ENCODE measurements at places on chromosomes 4 and X.

DNA sequence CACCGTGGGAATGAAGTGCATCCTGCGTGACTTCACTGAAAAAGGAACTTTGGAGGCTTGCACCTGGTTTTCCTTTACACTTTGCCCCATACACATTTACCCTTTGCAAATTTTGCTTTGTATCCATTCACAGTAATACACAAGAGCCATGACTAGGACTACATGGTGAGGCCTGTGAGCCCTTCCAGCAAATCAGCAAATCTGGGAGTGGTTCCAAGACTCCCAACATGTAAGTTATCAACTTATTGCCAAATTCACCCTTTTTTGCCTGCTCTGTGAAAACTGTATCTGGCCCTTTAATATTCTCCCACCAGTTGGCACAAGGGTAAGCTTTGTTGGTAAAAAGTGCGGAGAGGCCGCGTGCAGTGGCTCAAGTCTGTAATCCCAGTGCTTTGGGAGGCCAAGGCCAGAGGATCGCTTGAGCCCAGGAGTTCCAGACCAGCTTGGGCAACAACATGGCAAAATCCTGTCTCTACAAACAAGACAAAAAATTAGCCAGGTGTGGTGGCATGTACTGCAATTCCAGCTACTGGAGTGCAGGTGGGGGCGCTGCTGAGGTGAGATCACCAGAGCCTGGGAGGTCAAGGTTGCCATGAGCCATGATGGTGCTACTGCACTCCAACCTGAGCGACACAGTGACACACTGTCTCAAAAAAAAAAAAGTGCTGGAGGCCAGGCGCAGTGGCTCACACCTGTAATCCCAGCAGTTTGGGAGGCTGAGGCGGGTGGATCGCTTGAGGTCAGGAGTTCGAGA is 5.0 kb downstream of the PRMT9 start:
- DNase-seq = no peak

GRCh38 chrX:140697618-140698017 is 11.9 kb upstream of the LINC00632 start:
- DNase-seq = no peak

GRCh38 chr4:185534511-185534865 is 819 bp downstream of the PDLIM3 start:
- DNase-seq = no peak

GRCh38 chrX:40260146-40260747 is 162.5 kb upstream of the BCOR start:
- DNase-seq = no peak

- DNase-seq = no peak
Observed at GRCh38 chr4:79625361-79625760, 217.3 kb upstream of the GK2 start.

DNA sequence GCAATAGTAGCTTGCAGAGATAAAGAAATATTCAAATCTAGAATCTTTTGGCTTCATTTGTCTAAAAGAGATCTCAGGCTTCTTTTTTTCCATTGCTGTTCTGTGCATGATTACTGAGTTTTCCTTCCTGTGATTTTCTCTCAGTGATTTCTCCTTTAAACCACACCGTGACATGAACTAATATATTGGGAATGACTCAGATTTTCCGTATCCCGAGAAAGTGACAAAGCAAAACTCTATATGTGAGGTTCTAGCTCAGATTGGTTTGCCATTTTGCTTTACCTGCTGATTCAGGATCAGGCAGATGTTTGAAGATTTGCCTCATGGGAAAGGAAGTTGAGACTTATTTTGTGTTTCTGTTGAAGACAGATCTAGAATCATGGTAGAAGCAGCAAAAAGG is 59.4 kb downstream of the MTHFD2L start:
- no peak for DNase-seq

DNA sequence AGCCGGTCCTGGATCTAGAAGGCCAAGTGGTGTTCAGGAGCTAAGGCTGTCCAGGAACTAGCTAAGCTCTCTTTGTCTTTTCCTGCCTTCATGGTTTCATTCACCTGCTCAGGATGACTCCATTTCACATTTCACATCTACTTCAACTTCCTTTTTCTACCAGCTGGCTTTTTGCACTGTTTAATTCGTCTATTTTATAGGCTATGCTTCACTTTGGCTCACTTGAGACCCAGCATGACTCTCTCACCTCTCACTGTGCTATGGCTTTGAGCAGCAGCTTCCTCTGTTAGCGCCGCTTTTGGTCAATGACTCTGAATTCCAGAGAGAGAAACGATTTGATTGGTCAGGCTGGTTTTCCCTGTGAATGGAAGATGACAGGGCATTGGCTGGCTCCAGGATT is 213.5 kb upstream of the CLNK start:
- DNase-seq = no peak

GRCh38 chr4:1375761-1376322 is 28.8 kb downstream of the UVSSA start:
- no peak for DNase-seq

DNA sequence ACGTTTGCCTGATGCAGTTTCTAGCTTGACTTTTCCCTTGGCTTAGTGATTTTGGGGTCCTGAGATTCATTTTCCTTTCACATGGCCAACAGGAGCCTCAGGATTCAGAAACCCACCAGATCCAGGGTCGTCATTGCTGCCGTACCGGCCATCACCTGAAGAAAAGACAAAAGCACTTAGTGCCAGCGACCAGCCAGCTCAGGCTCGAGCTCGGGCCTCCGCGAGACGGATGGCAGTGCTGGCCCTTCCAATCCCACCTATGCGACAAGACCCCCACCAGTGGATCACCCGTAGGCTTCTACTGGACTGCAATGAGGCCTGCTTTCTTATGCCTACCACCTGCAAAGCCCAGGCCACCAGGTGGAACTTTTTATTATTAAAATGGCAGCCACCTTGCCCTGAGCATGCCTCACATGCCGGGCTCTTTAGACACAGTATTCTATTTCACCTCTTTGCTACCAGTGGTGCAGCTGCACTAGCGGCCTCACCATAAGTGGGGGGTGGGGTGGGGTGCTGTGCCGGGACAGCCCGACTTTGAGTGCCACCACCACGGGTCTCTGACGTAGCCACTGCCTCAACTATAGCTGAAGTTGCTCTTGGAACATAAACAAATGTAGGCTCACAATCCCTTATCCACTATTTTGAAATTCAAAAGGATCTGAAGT is 84.3 kb downstream of the MTMR1 start:
- no peak for DNase-seq

DNA sequence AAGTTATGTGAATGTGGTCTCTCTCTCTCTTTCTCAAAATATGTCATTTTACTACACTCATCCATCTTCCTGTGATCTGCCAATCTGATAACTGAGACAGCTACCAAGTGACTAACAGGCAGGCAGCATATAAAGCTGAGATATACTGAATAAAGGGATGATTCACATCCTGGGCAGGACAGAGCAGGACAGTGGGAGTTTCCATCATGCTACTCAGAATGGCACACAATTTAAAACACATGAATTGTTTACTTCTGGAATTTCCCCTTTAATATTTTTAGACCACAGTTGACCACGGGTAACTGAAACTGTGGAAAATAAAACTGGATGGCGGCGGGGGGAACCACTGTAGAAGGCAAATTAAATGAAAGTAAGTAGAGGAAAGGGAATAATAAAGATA is 58.6 kb upstream of the DCTD start:
- no peak for DNase-seq

DNA sequence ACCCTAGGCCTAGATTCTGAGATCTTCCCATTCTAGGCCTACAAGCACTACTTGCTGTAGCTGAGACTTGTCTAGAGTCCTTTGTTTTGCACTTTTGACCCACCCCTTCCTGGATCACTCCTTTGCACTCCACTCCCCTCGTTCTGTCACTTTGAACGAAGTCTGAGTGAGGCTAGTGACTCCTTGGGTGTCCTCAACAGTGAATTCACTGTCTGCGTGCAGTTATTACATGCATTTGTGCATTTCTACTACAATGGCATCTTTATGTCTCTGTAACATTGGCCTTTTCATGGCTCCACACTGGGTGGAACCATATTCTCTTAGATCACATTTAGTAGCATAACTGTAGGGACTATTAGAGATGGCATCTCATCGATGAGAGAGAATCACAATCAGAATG is 50.5 kb downstream of the OCRL start:
- no peak for DNase-seq

DNA sequence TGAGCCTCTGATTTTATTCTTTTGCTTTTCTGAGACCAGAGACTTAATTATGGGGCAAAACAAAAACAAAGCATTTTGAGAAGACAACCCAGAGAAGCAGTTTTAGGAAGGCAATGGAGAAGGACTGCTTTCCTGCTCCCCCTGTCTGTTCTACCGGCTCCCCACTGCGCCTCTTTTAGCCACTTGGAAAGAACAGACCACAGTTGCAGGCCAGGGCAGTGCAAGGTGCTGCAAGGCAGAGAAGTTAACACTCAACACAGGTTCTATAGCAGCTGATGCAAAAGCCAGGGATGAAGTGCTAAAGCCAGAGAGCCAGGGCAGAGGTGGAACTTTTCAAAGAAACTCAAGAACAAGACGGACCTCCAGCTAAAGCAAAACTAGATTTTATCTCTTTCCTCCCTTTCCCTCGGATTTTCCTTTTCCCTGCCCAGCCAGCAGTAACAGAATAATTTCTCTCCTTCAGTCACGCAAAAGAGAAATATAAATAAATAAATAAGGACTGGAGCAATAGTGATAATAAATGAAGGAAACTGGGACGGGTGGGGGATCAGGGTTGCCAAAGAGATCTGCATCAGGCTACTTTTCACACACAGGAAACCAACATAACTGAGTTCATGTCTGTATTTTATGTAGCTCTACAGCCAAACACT is 10.4 kb downstream of the SH3RF1 start:
- no peak for DNase-seq

- DNase-seq = no peak
Observed at GRCh38 chr4:70678383-70678999, 9.8 kb upstream of the UTP3 start.

- DNase-seq = no peak
Observed at GRCh38 chrX:47618923-47619485, 653 bp downstream of the SYN1 start.

DNA sequence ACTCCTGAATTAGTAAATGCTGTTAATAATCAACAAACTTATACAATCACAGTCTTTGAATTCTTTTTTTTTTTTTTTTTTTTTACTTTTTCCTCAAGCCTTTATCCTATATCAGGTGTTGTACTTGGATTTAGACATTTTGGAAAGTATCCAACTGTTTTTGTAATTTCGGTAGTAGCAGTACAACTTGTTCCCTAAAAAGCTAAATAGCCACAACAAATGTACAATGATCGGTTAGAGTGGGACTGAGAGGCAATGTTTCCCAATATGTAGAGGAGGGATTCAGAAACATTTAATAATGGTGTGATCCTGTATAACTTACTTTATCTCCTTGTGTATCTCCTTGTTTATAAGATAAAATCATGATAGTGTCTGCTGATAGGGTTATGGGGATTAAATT is 343.1 kb downstream of the GRID2 start:
- no peak for DNase-seq

GRCh38 chr4:23839279-23839678 is 50.6 kb downstream of the PPARGC1A start:
- DNase-seq = no peak

DNA sequence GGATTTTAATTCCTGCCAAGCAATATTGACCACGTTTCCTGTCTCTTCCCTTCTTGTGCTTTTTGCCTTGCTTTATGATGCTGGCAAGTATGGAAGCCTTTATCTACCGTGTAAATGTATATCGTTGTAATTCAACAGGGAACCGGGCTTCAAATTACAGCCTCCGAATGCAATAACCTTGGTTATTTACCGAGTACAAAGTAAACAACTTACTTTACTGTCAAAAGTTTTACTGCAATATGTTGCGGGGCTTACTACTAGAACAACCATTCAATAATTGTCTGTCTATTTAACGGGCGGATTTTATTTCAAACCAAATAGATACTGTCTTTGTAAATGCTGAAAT is 73.1 kb downstream of the PALLD start:
- no peak for DNase-seq

GRCh38 chr4:40233227-40233626 is 36.4 kb downstream of the RHOH start:
- DNase-seq = no peak

- no peak for DNase-seq
Observed at GRCh38 chr4:82140422-82140821, 233.4 kb downstream of the HNRNPD start.

DNA sequence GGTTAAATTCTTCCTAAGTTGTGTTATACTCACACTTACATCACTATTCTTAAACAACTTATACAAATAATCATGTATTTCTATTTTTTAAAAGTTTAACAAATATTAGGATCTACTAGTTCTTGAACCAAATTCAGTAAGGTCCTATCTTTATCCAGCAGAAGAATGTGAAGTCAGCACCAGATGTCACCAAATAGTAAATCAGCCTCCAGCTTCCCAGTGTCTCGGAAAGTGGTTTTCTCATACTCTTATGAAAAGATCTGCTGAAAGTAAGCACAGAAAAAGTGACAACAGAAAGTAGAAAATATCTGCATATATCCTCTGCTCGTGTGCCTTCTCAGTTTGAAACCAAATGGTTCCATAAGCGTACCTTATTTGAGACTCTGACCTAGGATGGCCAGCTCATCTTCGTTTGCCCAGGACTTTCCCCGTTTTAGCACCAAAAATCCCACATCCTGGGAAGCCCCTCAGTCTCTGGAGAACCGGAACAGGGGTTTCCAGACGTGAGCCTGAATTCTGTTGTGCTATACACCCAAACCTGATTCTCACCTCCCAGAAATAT is 98.0 kb upstream of the DCLK2 start:
- DNase-seq = no peak

DNA sequence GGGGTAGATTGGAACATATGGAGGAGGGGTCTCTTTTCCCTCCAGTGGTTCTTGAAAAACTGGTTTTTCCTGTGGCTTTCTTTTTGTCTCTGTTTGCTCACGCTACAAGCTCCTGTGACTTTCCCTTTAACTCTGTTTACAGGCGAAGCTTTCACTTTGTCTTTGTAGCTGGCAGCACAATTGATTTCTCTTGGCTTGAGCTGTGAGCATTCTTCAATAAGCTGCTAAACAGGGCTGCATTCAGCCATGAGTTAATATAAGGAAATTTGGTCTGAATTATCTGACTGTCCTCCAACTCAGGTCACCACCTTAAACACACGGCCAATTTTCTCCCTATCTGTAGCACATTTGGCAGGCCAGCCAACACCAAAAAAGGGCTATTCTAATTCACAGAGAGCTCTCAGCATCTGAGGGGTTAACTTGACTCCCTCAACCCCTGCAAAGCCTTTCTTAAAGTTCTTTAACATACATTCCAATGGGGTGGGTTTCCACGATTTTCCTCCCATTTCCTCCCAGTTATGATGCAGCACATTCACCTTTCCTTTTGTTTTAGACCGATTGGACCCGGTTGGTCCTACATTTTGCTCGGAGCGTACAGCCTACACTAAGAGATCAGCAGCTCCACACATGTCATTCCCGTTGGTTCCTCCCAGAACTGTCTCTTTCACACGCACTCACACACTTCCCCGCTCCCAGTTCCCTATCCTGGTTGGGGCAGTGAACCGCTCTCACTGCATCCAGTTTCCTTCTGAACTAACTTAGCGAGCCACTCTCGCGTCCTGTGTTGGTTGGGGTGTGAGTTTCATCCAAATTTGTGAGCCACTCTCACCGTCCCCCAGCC is 45.4 kb downstream of the UGT2A3 start:
- DNase-seq = no peak

DNA sequence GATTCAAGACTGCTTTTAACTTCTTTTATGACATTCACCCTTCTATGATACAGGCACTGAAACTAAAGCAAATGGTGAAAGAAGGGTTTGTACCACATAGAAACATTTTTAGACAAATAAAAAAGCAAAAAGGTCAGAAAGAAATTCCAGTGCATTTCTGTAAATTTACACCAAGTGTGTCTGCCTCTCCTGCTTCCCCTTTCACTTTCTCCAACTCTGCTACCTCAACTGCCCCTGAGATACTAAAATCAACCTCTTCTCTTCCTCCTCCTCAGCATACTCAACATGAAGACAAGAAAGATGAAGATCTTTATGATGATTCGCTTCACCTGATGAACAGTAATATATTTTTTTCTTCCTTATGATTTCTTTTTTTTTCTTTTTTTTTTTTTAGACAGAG is 187.9 kb downstream of the LRBA start:
- DNase-seq = no peak
